ENCODE measurements at places on chromosomes 5 and 9.

DNA sequence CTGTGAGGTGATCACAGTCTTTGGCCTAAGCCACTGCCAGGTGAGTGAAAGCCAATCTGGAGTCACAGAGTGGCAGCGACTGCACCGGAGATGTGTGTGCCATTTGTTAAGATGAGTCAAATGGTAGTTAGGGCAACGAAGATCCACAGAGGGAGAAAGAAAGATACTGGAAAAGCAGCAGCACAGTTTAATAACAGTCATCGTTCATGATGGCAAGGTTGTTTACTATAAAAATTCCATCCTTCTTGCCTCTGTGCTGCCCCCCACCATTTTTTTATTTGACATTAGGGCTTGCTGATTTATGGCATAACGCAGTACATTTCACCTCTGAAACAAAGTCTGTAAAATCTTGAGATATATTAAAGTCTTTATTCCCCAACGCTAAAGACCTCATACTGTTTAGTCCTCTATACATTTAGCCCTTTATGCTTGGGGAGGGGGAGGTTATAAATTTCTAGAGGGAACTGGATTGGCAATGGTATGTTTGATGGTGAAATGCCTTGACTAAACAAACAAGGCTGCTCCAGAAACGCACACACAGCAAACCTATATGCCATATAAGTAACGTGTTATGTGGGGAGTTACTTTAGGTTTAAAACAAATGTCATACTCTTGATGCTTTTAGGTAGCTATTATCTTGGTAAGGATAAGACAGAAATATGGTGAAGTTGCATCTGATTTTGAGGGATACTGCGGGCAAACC lies 55.8 kb upstream of the ABL1 start:
- no peak for DNase-seq

DNA sequence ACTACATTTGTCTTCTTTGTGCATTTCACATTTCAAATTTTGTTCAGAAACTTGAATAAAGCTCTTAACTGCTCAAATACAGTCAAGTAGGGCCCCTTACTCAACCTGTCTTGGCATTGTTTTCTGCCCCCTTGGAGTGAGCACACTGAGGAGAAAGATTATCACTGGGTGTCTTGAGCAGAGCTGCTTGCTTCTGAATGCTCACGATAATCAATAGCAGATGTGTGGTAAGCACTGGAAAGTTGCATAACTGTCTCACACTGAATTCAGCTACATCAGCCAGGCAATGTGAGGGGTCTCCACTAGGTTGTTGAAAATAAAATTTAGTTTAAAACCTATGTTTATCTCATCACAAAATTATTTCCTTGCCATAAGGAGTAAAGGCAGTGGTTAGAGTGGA lies 7.8 kb upstream of the TNFAIP8 start:
- no peak for DNase-seq

DNA sequence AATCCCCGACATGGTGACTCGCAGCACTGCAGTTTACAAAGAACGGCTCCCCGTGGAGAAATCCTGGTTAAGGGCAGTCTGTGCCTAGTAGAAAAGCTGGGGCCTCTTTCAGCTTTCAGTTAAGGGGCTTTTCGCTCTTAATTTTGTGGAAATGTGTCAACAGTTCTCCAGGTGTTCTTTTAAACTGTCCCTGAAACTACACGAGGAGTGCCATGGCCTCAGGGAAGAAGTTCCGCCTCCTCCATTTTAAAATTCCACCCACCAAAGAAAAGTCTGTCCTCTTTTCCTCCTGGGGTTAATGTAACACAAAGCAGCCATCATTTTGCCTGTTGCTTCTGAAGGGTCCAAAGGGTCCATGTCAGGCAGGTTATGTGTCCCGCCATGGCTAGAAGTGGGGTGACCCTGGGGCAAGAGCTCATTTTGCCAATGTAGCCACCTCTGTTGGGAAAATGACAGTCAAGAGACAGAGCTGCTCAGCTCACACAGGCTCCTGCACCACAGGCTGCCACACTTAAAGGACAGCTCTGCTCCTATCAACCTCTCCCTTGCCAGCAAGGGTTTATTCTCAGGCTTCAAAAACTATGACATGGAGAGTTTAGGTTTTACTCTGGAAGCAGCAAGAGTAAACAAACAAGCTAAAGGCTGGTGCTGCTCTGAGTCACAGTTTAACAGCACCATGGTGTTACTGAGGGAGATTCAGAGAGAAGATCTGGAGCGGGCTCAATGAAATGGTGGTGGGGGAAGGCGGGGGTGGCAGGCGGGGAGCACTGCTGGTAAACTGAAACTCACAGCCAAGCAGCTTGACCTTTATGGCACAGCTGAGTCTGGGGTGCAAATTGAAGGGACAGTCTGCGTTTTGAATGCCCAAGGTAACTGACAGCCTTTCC lies 3.2 kb downstream of the WHRN start:
- no peak for DNase-seq

GRCh38 chr9:125341566-125341965 lies 79.9 kb downstream of the GAPVD1 start:
- no peak for DNase-seq

DNA sequence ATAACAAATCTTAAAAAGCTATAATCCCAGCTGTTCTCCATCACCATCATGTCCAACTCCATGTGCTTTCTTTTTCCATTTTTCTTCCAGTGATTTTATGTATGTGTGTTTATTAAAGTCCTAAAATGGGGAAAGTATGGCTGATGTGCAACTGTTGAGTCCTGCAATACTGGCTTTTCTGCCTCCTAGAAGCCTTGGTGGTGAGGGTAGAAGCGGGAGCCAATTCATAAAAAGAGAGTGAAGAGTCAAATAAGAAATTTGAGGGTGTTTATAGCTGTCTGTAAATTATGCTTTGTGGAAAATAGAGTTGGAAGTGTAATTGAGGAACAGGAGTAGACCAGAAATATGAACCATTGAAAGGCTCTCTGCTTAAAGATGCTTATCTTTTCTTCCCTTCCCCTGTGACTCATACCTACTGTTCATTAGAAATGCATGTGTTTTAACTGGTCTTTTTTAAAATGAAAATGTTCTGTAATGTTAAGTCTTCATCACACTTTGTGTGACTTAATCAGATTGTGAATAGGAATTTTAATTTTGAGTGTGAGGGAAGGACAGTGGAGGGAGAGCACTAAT lies 80.1 kb downstream of the ZCCHC7 start:
- no peak for DNase-seq

DNA sequence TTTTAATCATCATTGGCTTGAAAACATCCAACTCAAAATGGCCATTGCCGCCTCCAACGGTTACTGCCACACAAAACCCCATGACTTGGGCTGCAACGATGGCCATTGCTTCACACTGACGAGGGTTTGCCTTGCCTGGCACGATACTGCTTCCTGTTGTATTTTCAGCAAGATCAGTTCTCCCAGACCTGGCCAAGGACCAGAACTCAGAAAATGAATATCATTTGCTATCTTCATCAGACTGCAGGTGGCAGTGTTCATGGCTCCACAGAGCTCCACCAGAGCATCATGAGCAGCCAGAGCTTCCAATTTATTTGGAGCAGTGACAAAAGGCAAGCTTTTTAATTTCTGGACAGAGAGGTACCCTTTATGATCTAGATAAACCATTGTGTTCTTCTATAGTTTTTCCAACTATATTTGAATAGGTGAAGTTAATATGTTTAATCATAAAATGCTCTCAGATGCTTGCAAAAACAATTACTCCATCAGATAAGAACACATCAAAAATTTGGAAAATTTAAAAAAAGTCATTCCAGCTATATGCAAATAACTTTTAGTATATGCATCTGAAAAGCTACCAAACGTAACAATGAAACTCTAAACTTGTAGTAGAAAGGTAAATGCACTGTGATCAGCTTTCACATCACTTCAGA lies 10.4 kb downstream of the AMACR start:
- DNase-seq = peak; percentile 62
